HS-5 (cell line): ENCODE measurements at places on chromosomes 3 and 15.

DNA sequence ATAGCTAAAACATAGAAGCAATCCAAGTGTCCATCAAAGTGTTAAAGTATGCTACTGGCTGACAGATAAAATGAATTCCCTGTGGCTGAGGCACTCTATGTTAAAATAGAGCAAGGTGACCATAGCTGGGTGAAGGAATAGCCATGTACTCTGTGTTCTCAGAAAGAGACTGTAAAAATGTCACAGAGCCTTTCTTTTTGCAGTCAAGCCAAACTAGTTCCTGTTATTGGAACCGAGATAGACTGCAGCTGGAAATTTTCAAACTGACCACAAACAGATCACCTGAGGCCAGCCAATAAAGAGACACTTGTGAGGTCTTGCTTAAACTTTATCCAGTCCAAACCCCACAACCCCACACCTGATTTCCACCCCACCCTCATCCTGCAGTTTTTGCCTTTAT is 422.8 kb upstream of the NAALADL2 start:
- DNase-seq = no peak

DNA sequence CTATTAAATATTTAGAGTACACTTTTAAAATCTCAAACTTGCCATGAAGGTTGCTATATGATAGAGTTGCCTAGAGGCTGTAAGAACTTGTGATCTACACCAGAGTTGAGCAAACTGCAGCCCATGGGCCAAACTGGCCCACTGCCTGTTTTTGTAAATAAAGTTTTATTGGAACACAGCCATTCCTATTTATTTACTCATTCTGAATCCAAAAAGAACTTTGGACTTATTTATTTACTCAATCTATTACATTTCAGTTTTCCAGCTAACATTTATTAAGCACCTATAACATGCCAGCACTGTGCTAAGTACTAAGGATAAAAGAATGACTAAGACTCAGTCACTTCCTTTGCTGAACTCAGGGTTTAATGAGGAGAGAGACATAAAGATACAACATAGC is 403.6 kb downstream of the ERC2 start:
- no peak for DNase-seq

DNA sequence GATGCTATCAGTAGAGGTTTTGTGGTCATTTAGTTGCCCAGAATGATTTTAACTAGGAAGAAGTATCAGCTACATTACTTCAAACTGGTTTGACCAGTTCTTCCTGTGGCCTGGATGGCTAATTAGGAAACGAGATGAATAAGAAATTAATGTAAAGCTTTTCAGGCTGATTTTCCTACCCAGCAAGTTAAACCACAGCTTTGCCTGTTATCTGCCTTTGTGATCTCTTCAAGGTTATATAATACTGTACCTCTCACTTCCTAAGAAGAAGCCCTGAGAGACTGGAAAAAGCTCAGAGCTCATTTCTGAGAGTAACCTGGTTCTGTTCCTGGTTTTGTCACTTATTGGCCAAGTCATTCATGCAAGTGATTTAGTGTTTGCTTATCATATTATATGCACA is 782.2 kb upstream of the GOLIM4 start:
- DNase-seq = no peak

DNA sequence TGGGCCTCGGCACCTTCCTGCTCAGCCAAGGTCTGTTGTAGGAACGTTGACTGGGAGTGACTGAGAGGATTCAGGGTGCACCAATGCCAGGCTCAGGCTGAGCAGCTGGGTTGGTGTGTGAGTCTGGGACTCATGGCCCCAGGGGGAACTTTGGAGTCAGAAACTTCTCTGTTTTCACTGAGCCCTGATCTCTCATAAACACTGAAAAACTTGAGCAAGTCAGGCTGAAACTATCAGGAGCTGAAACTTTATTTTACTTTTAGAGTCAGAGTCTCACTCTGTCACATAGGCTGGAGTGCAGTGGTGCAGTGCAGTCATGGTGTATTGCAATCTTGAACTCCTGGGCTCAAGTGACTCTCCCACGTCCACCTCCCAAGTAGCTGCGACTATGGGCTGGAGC is 3.0 kb downstream of the TRAK1 start:
- DNase-seq = no peak

DNA sequence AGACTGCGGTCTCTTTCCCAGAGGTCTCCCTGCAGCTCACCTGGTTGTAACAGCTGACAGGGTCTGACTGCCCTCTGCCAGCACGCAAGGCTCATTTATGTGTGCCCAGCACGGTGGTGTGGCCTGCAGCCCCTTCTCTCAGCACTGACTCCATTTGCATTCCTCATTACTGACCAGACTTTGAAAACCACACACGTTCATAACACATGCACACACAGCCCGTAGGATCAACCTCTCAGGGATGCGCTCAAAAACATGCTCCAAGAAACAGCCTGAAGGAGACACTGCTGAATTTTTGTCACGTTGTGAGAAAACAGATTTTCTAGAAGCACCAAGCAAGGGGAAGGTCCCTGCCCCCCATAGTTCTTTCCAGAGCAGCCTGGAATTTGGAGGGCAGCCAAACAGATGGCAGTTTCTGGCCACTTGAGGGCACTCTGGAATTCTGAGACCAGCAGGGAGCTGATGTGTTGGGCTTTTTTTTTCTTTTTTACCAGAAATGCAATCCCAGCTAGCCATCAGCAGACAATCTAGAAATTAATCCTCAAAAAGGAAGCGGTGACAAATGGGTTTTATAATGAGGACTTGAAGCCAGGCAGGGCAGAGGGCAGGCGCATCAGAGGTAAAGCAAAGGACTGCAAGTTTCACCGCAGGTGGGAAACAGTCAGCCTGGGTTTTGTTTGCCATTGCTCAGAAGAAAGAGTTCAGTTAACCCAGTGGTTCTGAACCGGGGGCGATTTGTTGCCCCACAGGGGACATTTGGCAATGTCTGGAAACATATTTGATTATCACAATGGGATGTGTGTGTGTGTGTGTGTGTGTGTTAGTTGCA is 170.5 kb upstream of the PROK2 start:
- peak; percentile 70 for DNase-seq

DNA sequence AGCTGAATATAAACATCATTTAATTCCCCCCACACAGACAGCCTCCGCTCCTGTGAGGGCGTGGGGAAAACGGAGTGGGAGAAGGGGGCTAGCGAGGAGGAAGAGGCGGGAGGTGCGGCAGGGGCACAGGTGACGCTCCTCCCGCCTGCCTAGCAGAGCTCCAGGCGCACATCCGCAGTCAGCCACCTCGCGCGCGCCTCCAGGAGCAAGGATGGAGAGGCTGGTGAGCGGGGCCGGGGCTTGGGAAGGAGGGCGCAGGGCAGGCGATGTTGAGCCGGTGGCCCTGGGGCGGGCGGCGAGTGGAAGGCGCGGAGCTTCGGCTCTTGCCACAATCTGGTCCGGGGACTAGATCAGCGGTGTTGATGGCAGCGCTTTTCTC is at the start of gene CD200:
TSS of gene CD200 (plus strand) at position 155 of the 379 bp plus-strand sequence. CDS start at position 212, 57 bp downstream.
- DNase-seq = no peak

- DNase-seq = no peak
These were observed 20.5 kb upstream of the MUC20 start for GRCh38 chr3:195700319-195700718.

GRCh38 chr3:72568083-72568482 is 280.2 kb downstream of the SHQ1 start:
- DNase-seq = no peak

GRCh38 chr3:155995525-155996370 is 124.6 kb upstream of the KCNAB1 start:
- no peak for DNase-seq

GRCh38 chr3:145915787-145916186 is 245.2 kb downstream of the PLOD2 start:
- no peak for DNase-seq
